ENCODE measurements at places on chromosomes 12 and 14.
A peak's percentile ranks its signal among the peaks of the same experiment; 100 is the strongest.

DNA sequence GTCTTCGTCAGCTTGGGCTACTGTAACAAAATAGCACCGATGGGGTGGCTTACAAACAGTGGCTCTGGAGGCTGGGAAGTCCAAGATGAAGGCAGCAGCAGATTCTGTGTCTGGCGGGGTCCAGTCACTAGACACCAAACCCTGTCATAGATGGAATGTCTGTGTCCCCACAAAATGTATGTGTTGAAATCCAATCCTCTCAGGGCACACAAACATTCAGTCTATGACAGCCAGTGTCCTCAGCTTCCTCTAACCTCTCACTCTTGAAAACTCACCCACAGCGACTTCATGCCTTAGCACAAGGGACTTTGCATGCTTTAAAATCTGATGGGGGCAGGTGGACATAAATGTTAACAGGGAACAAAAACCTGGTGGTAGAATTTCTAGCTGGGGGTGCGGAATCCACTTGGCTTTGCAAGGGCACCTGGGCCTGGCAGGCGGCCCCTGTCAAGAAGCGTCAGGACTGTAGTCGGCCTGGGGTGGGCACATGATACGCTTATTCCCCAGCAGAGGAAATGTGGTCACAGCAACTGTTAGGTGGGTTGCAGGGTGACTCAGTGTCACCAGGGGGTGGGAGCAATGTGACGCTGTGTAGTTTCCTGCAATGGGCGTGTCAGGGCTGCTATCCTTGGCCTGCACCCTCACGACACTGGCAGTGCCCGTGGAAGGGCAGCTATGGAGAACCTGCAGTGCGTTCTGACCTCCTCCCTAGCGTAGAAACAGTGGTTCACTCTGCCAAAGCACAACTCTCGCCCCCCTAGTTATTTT lies 17.7 kb downstream of the RIN3 start:
- no peak for DNase-seq

GRCh38 chr12:121626853-121627640 lies 717 bp downstream of the ORAI1 start:
- no peak for DNase-seq

DNA sequence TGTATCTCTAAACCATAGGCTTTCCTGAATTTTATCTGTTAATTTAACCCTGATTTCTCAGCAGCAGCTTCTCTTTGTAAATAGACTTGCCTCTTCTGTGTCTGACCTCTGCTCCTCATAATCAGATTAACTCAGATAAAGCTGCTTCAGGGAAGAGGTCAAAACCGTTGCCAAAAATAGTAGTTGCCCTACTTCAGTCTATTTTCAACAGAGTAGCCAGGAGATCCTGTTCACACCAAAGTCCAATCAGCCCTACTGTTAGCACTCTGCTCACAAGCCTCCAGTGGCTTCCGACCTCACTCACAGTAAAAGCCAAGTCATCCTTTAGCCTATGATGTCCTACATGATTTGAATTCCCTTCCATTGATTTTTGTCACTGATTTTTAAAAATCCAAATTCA lies 258.4 kb downstream of the PPFIA2 start:
- no peak for DNase-seq

- no peak for DNase-seq
These were observed 11.8 kb upstream of the SYNE2 start for GRCh38 chr14:63840981-63841380.

- peak; percentile 54 for DNase-seq
These were observed 6.4 kb upstream of the CCDC60 start for GRCh38 chr12:119328111-119328510.

DNA sequence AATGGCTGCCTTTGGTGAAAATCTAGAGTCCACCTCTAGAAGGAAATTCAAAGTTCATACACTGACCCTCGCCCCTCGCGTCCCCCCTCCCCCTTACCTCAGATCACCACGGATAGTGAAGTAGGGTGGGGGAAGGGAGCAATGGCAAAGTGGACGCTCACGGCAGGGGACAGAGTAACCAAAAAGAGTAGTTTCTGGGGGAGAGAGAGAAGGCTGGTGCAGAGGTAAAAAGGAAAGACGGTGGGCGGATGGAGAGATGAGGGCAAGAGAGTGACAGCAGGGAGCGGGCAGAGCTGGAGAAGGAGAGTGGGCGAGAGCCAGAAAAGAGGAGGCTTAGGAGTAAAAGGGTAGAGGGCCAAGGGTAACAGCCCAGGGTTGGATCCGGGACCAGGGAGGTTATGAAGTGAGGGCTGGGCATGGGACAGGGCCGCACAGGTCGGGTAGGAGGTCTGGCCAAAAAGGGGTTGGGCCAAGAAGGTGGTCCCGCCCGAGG lies 423 bp downstream of the ALDH6A1 start:
- no peak for DNase-seq

DNA sequence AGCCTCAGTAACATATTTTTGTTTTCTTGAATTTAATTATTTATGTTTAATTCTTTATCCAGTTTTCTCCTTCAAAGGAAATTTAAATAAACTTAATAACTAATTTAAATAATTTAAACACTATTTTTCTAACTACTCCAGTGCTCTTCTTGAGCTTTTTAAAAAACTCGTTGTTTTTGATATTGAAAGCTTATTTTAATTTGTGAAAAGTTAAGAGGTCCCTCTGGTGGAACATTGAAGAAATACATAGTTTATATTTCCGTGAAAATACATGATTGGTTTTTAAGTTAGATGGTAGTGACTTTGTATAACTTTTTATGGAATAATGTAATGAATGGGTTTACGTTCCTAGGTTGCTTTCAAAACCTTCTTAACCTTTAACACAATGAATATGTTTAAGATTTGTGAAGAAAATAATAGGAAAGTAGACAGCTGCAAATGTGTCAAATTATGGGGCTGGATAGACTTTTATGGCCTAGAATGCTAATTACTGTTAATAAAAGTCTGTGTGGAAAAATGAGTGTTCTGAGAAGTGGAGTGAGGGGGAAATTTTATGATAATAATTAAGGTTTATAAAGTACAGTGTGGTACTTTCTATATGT lies 45.9 kb upstream of the MSRB3 start:
- DNase-seq: no peak
